Daoy (cell line): ENCODE measurements at places on chromosomes 3 and 15. TPM values are rescaled to one million over a fixed set of nuclear protein-coding genes. Genes with fewer than 3 reads are reported as not detected.
A peak's percentile ranks its signal among the peaks of the same experiment; 100 is the strongest.

DNA sequence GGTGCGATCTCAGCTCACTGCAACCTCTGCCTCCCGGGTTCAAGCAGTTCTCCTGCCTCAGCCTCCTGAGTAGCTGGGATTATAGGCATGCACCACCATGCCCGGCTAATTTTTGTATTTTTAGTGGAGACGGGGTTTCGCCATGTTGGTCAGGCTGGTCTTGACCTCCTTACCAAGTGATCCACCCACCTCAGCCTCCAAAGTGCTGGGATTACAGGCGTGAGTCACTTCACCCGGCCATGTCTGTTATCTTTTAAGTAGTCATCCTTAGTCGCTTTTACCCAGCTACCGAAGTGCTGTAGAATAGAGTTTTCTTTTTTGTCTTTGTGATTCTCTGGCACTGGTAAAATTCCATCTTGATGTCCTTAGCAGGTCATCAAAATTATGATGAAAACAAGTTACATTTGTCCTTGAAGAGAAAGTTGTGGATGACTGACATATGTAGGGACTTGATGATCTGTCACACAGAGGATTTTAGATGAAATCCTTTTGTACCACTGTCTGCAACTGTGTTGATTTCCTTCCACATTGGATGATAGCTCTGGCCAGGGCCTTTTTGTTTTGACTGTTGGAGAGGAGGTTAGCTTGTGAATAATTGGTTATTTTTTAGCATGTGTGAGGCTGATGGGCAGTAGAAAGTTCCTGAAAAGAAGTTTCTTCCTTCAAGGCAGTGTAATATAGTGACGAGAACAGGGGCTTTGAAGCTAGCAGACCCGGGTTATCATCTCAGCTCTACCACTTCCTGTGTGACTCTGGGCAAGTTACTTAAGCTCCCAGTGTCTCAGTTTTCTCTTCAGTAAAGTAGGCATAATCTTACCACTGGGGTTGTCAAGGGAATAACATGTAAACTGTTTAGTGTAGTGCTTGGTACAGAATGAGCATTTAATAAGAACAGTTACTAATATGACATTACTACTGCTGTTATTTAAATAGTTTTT, 18.8 kb downstream of the ATG7 start:
- peak; percentile 69 for DNase-seq

DNA sequence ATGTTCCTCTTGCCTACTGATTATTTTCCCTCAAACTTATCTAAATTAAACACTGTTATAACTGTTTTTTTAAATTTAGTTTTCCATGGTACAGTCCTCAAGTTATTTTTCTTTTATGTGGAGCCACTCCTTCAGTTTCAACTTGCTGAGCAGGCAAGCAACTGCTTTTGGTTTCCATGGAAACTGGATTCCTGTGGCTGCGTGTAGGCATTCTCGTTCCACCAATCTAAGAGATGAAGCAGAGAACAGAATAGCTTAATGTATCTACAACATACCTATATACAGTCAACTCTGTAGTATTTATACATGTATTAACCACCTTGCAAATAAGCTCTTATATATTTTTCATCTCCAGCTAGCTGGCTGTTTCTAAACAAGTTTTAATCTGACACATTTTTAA, 25.8 kb upstream of the ANXA2 start:
- DNase-seq = peak; percentile 83

GRCh38 chr3:134155446-134155845, 95.2 kb downstream of the RYK start:
- no peak for DNase-seq

The MST1R gene
- not detected in 2 replicates for total RNA-seq

The INSYN1 gene
- 0.06 and 0.21 TPM in 2 replicates for total RNA-seq
